Natural killer cell (primary cell): ENCODE measurements at places on chromosomes 4 and X. TPM values are rescaled to one million over a fixed set of nuclear protein-coding genes. Genes with fewer than 3 reads are reported as not detected.

The FRMD7 gene
- not detected for total RNA-seq

The TMPRSS11E gene
- not detected for total RNA-seq

The CSTF2 gene
- 6.6 TPM for total RNA-seq

The TEX11 gene
- total RNA-seq = not detected

- H3K27ac ChIP-seq = peak overlapping the region; percentile 45
- H3K4me1 ChIP-seq = peaks cover 13% of the 10 kb centered on the region
- H3K27me3 ChIP-seq = no peaks in the 10 kb centered on the region
- DNase-seq = peak; percentile 48
- no peaks in the 10 kb centered on the region for H3K36me3 ChIP-seq
- peak overlapping the region; percentile 56 for H3K4me3 ChIP-seq
Measured at GRCh38 chrX:134171661-134172587, 65.1 kb upstream of the CCDC160 start.

DNA sequence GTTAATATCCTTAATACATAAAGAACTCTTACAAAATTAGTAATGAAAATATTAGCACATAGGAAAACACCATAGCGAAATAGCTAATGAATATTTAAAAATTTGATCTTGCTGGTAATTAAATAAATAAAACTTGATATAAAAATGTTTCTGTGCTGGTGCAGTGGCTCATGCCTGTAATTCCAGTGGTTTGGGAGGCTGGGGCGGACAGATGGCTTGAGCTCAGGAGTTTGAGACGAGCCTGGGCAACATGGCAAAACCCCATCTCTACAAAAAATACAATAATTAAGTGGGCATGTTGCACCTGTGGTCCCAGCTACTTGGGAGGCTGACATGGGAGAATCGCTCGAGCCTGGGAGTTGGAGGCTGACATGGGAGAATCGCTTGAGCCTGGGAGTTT lies 7.6 kb downstream of the FAM199X start:
- H3K27ac ChIP-seq = no peak overlapping the region
- H3K27me3 ChIP-seq = no peaks in the 10 kb centered on the region
- no peak for DNase-seq
- H3K4me1 ChIP-seq = no peaks in the 10 kb centered on the region
- no peak overlapping the region for H3K4me3 ChIP-seq
- peaks cover 12% of the 10 kb centered on the region for H3K36me3 ChIP-seq

DNA sequence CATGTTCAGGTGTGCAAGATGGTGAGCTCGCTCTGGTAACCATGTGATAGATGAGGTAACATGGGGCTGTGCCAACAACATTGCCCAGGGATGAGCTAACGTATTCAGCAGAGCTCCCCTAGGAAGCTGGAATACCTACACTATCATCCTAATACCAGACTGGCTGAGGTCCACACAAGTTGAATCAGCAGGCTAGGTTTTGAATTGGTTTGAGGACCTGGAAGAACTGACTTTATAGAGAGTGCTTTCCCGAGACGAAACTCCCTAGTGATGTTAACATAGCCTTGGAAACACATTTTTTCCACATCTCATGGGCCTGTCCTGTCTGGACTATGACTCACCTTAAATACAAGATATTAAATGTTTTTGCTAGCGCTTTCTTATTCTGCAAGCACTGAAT lies 56.7 kb downstream of the IGFBP7 start:
- no peak overlapping the region for H3K4me3 ChIP-seq
- H3K36me3 ChIP-seq = no peaks in the 10 kb centered on the region
- no peak for DNase-seq
